ENCODE measurements at places on chromosomes 7 and 10.

DNA sequence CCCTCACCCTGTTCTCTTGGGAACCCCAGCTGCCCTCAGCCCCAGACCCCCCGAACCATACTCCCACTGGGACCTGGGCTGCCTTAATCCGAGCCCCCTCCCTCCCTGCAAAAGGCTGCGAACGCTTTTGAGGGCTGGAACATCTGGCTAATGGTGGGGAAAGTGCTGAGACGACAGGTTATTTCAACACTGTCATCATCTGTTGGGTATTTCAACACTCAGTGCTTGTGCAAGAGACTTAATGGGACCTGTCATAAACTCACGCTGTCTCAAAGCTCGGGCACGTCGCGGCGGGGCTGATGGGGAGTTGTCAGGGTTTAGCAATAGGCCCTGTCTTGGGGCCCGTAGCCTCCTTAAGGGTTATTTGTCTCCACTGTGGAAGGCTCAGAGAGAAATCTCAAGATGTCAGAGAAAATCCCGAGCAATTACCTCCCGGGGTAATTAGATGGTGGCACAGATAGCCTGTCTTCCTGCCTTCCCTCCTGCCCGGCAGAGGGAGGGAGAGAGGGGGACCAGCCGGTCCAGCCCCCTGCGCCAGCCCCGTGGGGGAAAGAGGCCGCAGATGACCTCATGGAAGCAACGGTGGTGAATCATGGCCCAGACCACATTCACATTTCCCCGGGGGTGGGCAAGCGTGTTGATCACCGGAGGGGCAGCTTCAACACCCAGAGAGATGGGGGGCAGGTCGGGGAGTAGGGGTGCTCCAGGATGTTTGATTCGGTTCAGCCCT, 88.7 kb upstream of the MYL10 start:
- no peak for DNase-seq

- DNase-seq = no peak
Observed at GRCh38 chr7:47066976-47067614, 514.8 kb downstream of the TNS3 start.

- no peak for DNase-seq
Observed at GRCh38 chr7:135508883-135509588, 866 bp downstream of the CNOT4 start.

DNA sequence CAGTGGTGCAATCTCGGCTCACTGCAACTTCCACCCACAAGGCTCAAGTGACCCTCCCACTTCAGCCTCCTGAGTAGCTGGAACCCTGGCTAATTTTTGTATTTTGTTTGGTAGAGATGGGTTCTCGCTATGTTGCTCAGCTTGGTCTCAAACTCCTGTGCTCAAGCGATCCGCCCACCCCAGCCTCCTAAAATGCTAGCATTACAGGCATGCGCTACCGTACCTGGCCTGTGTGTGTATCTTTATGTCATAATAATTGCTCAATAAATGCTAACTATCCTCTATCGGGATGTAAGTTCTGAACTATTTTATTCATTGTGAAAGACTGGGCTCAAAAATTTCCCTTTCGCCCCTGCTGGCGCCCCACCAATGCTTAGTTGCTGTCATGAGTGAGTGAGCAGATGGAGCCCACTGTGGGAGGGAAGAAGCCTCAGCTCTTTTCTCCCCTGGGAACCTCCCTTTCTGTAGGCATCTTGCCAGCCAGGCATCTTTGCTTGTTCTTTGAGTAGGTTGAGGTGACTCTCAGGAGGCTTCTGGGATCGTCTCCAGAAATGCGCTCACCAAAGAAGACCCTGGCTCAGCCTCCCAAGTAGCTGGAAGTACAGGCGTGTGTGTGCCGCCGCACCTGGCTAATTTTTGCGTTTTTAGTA, 38.3 kb downstream of the CAMK1D start:
- DNase-seq = no peak

DNA sequence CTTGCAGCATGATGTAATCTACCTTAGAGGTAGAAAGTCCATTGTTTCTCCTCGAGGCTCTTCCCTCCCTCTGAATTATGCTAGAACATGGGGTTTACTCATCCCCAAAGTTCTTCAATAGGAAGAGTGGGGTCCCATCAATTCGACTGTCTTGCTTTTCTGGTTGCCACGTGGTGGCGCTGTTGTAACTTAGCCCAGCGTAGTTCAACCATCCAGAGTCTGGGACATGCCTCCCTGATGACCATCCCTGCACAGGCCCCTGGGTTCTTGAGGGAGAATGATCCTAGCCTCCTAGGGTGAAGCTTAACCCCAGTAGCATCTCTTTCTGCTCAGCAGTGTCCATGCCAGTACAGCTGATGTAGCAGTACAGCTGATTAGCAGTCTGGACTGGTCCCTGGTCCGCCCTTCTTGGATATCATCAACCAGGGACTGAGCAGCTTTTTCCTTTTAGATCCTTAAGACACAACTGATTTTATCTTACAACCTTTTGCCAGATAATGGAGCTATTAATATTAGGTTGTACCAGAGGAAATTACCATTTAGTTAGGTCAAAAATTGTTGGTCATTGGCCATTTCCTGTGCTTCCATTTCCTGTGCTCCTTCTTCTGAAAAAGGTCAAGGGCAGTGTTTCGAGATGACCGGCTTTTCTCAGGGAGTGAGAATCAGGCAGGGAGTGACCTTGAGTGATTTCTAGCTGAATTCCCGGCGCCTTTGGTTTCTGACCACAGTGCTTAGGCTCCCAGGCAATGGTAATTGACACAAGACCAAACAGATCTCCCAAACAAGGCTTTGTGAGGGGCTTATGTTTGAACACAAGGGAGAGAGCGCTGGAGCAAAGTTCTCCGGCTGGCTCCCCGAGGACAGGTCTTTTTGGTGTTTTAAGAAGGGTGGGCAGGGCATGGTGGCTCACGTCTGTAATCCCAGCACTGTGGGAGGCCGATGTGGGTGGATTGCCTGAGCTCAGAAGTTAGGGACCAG, 65.4 kb downstream of the TACC2 start:
- DNase-seq = no peak

DNA sequence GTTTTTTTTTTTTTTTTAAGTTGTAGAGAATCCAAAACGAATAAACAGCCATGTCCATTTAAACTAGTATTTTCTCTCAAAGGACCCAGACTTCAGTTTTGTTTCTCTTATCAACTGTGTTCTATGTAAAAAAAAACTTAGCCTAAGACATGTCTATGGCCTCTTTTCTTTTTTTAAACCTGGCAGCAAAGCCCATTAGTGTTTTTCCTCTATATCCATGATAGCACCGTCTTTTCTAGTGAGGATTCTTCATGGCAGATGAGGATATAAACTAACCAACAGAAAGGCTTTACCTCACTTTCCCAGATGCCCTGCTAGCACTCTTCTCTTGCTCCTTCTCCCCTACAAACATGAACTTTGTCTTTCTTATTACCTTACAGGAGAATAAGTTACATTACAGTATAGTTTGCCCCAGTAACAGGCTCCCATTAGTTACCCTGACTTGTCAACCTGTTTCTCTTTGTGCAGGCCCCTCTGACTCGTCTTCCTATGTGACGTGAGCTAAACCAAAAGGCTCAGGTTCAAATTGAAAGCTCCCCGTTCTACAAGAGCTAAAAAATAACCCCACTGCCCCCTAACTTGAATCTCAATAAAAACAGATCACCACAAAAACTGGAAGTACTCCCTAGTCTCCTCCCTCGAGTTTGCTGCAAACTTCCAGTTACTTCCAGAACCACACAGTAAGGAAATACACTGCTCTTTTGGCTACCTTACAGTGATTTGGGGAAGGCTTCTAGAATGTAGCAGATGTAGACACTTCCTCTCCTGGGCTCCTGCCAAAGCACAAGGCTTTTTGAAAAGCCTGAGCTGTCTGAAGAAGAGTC, 20.1 kb downstream of the P4HA1 start:
- DNase-seq = no peak

DNA sequence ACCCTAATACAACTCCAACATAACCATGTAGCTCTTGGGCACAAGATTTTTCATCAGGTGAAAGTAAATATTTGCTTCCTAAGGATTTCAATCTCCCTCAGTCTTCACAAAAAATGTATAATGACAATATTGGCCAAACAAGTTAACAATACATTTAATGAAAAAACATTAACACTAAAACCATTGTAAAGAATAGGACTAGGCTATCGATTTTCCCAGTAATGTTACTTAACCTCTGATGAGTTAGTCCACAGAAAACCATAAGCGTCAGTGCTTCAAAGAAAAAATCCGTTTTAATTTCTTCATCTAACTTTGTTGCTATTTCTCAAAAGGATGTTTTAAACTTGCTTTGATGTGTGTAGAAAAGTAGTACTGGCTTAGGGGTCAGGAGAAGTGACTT, 1.2 kb downstream of the ZNF33B start:
- DNase-seq = no peak

- DNase-seq = no peak
Observed at GRCh38 chr7:14047709-14048399, 58.4 kb upstream of the ETV1 start.

DNA sequence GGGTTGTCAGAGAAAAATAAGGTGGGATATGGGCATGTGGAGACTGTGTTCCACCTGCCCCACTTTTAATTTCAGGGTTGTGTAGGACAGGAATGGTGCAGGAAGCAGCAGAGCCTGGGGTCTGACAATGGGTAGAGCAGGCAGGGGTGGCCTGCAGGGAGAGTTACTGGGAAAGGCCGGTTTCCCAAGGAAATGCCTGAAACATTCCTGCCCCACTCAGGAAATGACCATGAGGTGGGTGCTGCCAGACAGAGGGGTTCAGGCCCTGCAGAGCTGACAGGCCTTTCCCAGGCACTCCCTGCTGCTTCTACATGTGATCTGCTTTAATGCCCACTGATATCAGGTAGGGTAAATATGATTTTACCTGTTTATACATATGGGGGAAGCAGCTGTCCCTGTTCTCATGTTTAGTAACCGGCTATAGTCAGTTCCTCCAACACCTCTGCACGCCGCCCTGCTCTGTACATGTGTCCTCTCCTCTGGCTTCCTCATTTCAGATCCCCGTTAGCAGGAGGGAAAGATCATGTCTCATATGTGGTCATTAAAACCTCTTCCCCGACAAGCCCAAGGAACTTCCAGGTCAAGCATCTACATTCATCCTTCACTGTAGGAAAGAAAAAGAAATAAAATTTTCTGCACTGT, 118.6 kb upstream of the PRSS58 start:
- no peak for DNase-seq

GRCh38 chr10:109358325-109358724, 565.0 kb downstream of the XPNPEP1 start:
- DNase-seq = no peak

DNA sequence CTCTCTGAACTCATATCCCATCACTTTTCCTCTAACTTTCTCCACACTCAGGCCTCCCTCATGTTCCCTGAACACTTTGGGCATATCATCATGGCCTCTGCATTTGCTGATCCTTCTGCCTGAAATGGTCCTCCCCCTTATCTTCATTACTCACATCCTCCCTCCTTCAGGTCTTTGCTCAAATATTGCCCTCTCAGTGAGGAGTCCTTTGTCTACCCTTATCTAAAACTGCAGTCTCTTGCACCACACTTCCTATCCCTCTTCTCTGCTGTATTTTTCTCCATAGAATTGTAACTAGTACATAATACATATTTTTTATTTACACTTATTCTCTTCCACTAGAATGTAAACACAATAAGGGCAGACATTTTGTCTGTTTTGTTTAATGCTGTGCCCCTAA, 41.7 kb downstream of the DNAJC1 start:
- DNase-seq = no peak

GRCh38 chr7:15820319-15820718, 133.8 kb upstream of the MEOX2 start:
- no peak for DNase-seq

- DNase-seq = no peak
Observed at GRCh38 chr7:43123457-43123856, 11.0 kb downstream of the HECW1 start.

- DNase-seq = no peak
Observed at GRCh38 chr10:14876764-14877163, 1.9 kb upstream of the SUV39H2 start.

DNA sequence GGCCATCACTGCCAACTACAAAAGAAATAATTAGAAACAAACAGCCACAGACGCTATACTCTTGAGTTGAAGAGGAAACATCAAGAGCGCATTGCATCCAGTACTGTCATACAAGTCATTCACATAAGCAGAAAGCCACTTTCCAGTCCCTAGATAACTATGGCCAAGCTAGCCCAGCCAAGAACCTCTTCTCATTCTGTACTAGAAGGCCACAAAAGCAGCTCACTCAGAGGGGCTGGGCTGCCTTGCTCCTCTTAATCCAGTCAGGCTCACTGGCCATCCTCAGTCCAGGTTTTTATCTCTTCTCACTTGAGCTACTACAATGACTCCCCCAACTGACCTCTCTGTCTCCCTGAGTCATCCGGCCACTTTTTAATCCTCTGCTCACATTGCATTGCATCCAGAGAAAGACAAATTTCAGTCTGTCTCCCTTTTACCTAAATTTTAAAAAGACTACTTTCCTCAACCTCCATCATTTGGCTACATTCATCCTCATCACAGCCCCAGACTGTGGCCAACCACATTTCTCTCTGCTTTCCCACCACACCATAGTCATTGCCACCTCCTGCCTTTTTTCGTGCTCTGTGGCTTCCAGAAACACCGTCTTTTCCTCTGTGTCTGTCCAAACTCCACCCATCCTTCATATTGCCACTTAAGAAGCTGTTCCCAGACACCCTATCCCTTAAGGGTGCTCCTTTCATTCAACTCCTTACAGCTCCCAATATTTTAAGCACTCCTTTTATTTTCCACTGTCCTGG, 25.0 kb downstream of the PPP1R3C start:
- DNase-seq = no peak

DNA sequence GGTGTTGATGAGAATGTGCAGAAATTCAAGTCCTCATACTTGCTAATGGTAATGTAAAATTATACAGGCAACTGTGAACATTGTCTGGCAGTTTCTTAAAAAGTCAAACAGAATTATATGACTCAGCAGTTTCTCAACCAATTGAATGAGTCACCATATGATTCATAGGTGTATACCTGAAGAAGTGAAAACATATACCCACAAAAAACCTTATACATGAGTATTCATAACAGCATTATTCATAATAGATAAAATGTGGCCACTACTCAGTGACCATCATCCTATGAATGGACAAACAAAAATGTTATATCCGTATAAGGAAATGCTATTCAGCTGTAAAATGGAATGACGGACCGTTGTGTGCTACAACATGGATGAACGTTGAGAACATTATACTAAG, 253.5 kb downstream of the MALRD1 start:
- no peak for DNase-seq

- no peak for DNase-seq
Observed at GRCh38 chr7:8255680-8256655, 6.0 kb downstream of the ICA1 start.

DNA sequence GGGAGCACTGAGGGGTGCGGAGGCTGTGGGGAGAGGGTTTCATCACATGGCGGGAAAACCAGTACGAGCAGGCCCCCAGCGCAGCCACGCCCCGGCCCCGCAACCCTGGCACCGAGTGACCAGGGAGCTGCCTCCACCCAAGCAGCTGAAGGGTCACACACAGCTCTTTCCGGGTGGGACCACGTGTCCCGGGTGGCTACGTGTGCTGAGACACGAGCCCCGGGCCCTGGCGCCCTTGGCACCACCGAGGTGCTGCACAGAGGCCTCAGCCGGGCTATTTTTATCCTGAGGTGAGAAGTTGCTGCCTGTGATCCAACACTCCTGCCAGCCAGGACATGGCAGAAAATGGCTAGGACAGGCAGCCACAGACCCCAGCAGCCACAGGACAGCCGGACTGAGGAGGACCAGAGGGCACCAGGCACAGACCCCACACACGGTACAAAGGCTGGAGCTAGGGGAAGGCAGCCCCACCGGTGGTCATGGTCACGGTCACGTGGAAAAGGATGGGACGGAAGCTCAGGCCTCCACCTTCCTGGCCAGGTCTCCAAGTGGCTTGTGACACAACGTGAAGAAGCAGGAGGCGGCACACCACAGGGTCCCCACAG, 223.7 kb downstream of the MAD1L1 start:
- no peak for DNase-seq

- no peak for DNase-seq
Observed at GRCh38 chr10:374354-374753, 239.1 kb downstream of the ZMYND11 start.
